Activated CD8-positive, alpha-beta memory T cell treated with anti-CD3 and anti-CD28 coated beads, Interleukin-2, amount 50 U/mL, for 48 hours (primary cell): ENCODE measurements at places on chromosomes 6 and 20.
A peak's percentile ranks its signal among the peaks of the same experiment; 100 is the strongest.

- no peak for DNase-seq
Observed at GRCh38 chr6:116036075-116036773, 24.5 kb downstream of the FRK start.

DNA sequence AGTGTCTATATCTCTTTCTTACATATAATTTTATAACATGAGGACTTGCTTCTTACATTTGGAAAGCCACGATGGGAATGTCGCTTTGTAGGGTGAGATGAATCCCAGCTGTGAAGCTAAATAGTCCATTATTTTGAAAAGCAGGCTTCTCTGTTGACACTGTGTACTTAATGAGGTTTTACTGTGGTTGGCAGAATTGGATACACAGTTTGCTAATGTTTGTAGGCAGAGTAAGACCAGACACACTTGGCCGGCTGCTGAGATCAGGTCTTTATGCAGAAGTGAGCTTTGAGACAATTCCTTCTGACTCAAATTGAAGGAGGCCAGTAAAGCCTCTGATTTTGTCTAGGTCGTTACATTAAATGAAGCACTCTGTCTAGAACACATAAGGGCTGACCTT, 93.0 kb downstream of the NDUFAF5 start:
- DNase-seq, result no peak

GRCh38 chr6:24589334-24589733, 56.7 kb downstream of the KIAA0319 start:
- no peak for DNase-seq

- no peak for DNase-seq
Observed at GRCh38 chr6:43669922-43670622, 17.5 kb downstream of the MRPS18A start.

- DNase-seq, result peak; percentile 77
Observed at GRCh38 chr20:2752567-2753460, 47.6 kb downstream of the CPXM1 start.

- no peak for DNase-seq
Observed at GRCh38 chr6:14614631-14615030, 497.1 kb downstream of the CD83 start.

GRCh38 chr6:21953831-21954801, 342.7 kb downstream of the PRL start:
- no peak for DNase-seq

GRCh38 chr20:49985157-49985556, 2.4 kb downstream of the SNAI1 start:
- DNase-seq, result no peak

- DNase-seq, result no peak
Observed at GRCh38 chr20:55067158-55067825, 591.9 kb downstream of the DOK5 start.

DNA sequence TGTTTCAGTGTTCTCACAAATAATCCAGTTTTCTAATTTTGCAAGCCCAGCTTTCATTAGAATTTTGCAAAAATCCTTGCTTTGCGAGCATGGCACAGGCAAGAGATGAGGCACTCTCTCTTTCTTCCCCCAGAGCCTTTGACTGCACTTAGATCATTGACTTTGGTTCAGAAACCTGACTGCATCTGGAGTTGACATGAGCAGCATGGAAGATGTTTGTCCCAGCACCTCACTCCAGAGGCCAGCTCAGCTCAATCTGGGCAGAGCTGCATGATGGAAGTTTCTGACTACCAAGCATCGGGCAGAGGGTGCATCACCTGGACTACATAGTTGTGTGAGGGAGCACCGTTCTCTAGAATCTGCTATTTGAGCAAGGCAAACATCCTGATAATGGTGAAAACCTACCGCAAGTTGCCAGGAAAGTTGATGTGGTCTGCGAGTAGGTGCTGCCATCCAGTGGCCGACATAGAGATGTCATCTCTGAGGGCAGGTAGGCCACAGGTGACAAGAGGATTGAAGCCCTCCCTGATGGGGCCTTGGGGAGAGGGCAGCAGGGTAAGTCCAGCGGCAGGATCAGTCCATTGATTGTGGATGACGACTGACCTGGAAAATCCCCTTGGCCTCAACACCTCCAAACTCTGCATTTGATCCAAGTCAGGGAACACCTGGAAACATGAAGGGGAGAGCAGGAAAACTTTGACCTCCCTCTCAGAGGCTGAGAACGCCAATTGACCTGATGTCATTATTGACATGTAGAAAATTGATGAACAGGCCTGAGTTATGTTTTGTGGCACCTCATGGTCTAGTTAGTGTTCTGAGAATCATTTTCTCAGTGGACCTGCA, 3.8 kb upstream of the LPA start:
- peak; percentile 58 for DNase-seq

GRCh38 chr6:17831135-17831534, 124.4 kb upstream of the NUP153 start:
- no peak for DNase-seq
